ENCODE measurements at places on chromosomes 5 and 9. TPM values are rescaled to one million over a fixed set of nuclear protein-coding genes. Genes with fewer than 3 reads are reported as not detected.

The CCNO gene
- polyA plus RNA-seq, result 4.0 TPM

The SLC6A3 gene
- polyA plus RNA-seq, result 0.72 TPM

The FST gene
- 33.5 TPM for polyA plus RNA-seq

The GIN1 gene
- 11.3 TPM for polyA plus RNA-seq

The OR13C2 gene
- not detected for polyA plus RNA-seq

The DMGDH gene
- 22.2 TPM for polyA plus RNA-seq

The SV2C gene
- polyA plus RNA-seq, result 0.18 TPM

The FAM169A gene
- 14.1 TPM for polyA plus RNA-seq

The RNF183 gene
- 9.5 TPM for polyA plus RNA-seq

The CCDC171 gene
- polyA plus RNA-seq, result 6.8 TPM

The OBP2B gene
- polyA plus RNA-seq, result not detected

The SMIM3 gene
- 37.3 TPM for polyA plus RNA-seq

DNA sequence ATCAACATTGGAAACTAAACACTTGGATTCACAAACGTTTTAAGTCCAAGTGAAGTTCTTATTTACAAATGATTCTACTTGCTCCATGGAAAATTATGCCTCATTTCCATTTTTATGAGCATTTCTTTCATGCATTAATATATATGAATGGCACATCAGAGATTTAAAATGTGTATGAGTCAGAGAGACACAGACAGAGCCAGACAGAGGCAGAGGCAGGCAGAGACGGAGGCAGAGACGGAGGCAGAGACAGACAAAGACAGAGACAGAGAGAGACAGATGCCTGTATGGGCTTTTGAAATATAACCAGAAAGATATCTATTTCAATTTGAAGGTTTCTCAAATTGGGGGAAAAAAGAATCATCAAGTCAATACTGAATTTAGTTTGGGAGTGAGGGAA is 649.0 kb downstream of the PTPRD start:
- no peak for DNase-seq

DNA sequence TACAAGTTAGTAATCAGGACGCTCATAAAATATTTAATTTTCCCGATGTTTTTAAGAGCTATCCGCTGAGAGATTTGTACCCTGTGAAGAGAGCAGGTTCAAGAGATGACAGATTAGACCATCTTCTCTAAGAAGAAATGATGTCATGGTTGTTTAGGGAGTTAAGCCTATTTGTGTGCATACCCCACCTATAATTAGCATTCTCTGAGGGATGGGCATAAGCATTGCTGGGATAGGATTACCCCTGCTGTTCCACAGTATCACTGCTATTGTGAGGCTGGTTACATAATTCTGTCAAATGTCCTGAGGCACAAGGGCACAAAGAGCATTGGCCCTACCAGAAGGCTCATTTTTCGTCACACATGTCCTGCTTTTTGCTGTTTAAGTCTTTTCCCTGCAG is 687.0 kb downstream of the CETN3 start:
- no peak for DNase-seq

- DNase-seq, result no peak
Measured at GRCh38 chr9:116594547-116594946, 92.6 kb upstream of the TRIM32 start.

GRCh38 chr5:61352180-61352579 is 20.1 kb downstream of the ZSWIM6 start:
- no peak for DNase-seq

DNA sequence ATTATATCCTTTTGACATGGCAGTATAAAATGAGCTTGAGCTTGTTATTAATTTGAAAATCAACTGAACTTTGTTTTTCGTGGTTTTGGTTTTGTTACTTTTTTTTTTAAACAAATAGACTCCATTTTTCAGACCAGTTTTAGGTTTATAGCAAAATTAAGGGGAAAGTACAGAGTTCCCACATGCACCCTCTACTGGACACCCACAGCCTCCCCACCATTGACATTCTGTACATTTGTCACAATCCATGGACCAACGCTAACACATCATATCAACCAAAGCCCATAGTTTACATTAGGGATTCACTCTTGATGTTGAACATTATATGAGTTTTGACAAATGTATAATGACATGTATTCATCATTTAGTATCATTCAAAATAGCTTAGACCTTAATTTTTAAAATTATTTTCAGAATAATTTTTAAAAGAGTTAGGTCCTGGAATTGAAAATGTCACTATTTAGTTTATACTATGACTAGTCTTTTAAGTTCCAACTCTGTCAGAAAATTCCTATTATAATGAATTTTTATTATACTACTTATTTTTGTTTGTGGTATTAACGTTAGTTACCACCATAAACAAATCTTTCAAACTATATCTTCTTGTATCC is 35.3 kb upstream of the JMY start:
- DNase-seq, result no peak

GRCh38 chr9:90999425-91000397 is 198.1 kb downstream of the SYK start:
- DNase-seq, result no peak

DNA sequence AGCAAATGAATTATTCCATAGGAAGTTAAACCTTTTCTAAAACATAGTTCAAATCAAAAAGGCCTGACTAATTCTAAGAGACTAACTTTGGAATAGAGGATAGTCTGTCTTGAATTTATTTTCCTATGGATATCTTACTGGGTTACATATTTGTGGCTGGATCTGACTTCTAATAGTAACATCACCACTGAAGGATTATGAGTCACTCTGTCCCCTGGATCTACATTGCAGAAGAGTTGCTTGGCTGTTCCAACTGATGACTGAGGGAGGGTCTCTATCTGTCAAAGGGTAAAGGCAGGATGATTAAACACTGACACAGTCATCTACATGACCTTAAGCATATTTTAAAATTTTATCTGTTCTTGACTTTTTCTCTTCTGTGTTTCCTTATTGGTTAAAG is 119.6 kb upstream of the FST start:
- no peak for DNase-seq

GRCh38 chr5:96661855-96662724 is at the start of gene CAST:
CAST (plus strand) TSS chr5:96662376; CDS start chr5:96662423, 47 bp downstream.
- no peak for DNase-seq

GRCh38 chr9:12891588-12891987 is 116.8 kb downstream of the LURAP1L start:
- no peak for DNase-seq

GRCh38 chr5:141465351-141465750 is 10.4 kb upstream of the PCDHGC3 start:
- DNase-seq, result no peak

GRCh38 chr5:154312576-154312975 is 122.0 kb downstream of the GALNT10 start:
- DNase-seq, result no peak

GRCh38 chr9:34163434-34163833 is 15.4 kb upstream of the UBAP1 start:
- no peak for DNase-seq

DNA sequence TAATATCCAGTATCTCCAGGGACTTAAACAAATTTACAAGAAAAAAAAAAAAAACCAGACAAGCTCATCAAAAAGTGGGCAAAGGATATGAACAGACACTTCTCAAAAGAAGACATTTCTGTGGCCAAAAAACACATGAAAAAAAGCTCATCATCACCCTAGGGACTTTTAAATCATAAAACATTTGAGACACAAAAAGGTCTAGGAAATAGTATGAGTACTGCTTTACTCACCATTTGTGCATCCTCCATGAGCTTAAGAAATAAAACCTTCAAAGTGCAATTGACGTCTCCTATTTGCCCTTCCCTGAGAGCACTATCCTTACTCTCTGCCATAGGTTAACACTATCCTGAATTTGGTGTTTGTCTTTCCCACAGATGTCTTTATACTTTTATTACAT is 193.7 kb upstream of the NREP start:
- DNase-seq, result no peak

- no peak for DNase-seq
Measured at GRCh38 chr5:173321886-173322285, 6.3 kb downstream of the STC2 start.

GRCh38 chr5:37816331-37816730 is 23.5 kb downstream of the GDNF start:
- DNase-seq, result no peak

- DNase-seq, result no peak
Measured at GRCh38 chr5:81825237-81825636, 74.3 kb upstream of the SSBP2 start.

- DNase-seq, result no peak
Measured at GRCh38 chr5:61290791-61291210, 41.3 kb upstream of the ZSWIM6 start.

GRCh38 chr9:135809166-135809565 is 98.2 kb downstream of the CAMSAP1 start:
- DNase-seq, result no peak

GRCh38 chr5:134590992-134591659 is 41.5 kb downstream of the SAR1B start:
- DNase-seq, result no peak

DNA sequence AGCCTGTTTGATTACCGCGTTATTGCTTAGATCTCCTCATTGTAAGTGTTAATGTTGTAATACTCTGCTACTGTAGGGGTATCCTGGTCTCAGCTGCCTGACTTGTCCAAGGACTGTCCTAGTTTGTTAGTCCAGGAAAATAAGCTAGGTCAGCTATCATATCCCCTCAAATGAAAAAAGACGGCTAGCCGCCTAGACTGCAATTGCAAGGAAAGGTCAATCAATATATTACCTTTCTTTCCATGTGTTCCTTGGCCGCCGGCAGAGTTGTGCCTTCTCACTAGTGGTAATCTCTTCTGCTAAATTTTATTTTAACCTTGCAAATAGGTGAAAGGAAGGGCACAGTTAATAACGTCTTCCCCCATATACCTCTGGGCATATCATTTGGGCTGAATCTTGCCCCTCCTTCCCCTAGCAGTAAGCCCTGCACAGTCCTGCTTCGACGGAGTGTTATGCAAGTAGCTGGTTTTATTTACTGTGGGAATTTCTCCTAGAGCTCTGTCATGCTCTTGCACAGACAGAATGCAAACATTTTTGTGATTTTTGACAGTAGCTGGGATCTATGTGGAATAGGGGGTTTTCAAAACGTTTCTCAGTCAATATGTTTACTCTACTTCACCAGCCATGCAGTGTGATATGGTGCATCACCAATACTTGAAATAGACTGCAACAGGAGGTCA is 288.5 kb downstream of the MAST4 start:
- DNase-seq, result no peak

GRCh38 chr5:21817668-21818369 is 1035.3 kb downstream of the CDH12 start:
- no peak for DNase-seq

DNA sequence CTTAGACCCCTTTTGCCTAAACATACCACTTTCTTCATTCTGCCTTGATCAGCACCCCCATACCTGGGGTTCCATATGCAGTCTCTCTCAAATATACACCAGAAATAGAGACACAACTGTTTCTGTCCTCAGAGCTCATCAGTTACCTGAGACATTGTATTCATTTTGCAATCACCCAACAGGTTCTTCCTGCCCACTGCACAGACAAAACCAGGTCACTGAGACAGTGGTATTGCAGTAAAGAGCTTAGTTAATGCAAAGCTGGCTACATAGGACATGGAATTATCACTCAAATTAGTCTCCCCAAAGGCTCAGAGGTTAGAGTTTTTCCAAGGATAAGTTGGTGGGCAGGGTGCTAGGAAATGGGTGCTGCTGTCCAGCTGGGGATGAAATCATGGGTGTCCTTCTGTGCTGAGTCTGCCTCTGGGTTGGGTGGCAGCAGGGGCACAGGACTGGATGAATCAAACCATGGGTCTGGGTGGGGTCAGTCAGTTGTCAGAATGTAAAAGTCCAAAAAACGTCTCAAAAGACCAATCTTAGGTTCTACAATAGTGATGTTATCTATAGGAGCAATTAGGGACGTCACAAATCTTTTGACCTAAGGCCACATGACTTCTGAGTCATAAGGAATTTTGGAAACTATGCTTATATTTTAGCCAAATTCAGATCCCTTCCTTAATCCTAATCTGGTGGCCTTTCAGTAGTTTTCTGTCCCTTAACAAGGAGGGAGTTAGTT is 41.0 kb downstream of the KCNV2 start:
- no peak for DNase-seq

- DNase-seq, result no peak
Measured at GRCh38 chr9:114434878-114435311, 47.1 kb upstream of the AKNA start.

- no peak for DNase-seq
Measured at GRCh38 chr5:160675988-160676387, 176.0 kb downstream of the ATP10B start.

GRCh38 chr9:91291866-91292265 is 69.9 kb downstream of the AUH start:
- DNase-seq, result no peak

GRCh38 chr9:4096121-4096520 is 203.7 kb downstream of the GLIS3 start:
- no peak for DNase-seq

- DNase-seq, result no peak
Measured at GRCh38 chr9:96655198-96655851, at the start of gene PRXL2C. PRXL2C (minus strand) TSS chr9:96655317; CDS start chr9:96655281, 36 bp downstream.

- no peak for DNase-seq
Measured at GRCh38 chr5:80139466-80139972, 104.4 kb downstream of the THBS4 start.

- DNase-seq, result no peak
Measured at GRCh38 chr5:17918373-17919104, 284.3 kb downstream of the TAF11L14 start.

- no peak for DNase-seq
Measured at GRCh38 chr9:130698514-130698913, 4.9 kb downstream of the EXOSC2 start.

DNA sequence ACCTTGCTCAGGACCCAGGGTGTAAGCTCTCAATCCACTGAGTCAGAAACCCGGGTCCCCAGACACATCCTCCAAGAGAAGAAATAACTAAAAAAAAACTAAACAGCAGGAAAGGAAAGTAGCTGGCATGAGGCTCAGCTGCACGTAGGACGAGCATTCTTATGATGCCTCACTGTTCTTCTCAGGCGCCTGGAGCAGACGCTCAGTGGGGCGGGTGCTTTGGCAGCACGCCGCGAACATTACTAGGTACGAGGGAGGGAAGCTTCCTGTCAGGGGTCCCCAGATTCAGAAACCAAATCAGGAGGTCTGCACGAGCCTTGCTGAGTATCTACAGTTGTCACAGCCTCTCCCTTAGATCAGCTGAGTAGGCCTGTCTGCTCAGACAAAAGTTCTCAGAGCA is 85.8 kb downstream of the SECISBP2 start:
- no peak for DNase-seq

GRCh38 chr5:78515670-78516069 is 132.9 kb downstream of the LHFPL2 start:
- no peak for DNase-seq

DNA sequence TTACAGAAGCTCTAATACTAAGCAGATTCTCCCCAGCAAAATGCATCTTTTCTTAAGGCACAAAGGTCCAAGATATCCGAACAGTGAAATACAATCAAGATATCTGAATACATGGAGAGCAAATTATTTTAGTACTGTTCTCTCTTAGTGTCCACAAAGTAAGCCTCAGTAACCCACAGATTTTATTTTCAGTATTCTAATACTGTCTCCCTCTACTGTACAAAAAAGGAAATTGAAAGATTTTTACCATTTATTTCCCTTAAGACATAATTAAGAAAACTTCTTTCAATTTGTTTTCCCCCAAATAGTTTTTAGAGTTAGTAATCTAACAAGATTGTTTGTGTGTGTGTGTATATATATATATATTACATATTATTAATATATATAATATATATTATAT is 24.7 kb upstream of the NOL6 start:
- DNase-seq, result no peak

All from left renal pelvis (tissue), 4 donors.